Stimulated activated CD4-positive, alpha-beta T cell treated with anti-CD3 and anti-CD28 coated beads, Interleukin-1b, Interleukin-23, amount 100 ng/mL, for 24 hours (primary cell): ENCODE measurements at places on chromosomes 4 and X.

GRCh38 chrX:43804021-43804420, 78.2 kb downstream of the MAOB start:
- no peak for DNase-seq

DNA sequence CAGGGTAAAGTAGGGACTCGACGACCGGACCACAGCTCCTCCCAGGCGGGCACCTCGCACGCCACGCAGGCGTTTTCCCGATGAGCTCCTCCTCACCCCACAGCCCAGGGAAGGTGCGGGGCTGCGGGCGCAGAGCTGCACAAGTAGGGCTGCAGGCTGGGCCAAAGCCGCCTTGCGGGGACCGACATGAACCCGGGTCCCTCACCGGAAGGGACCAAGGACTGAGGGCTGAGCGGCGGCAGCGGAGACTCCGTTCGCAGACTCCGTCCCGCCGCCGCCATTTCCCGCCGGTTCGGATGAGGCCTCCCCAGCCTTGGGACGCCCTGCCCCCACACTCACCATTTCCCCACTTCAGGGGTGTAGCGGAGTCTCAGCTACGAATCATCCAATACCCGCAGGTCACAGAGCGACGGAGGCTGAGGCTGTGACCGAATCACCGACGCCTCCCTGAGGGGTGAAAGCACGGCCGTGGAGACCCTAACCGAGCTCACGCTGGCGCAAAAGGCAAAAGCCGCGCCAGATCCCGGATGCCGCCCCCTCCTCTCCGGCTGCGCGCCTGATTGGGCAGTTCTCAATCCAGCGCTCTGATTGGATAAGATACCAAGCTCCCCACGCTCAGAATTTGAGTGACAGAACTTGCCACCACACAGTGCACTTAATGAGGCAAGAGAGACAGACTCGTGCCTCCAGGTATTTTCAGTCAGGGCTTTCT, at the start of gene ZNF732:
ZNF732 (minus strand) TSS at position 506 of the 712 bp plus-strand sequence; CDS start at position 342, 164 bp downstream.
- DNase-seq, result no peak

- no peak for DNase-seq
These were observed 22.1 kb upstream of the SCOC start for GRCh38 chr4:140351093-140352075.

GRCh38 chr4:131296192-131296591, 1852.9 kb upstream of the PCDH10 start:
- no peak for DNase-seq

- no peak for DNase-seq
These were observed 2.2 kb downstream of the WFS1 start for GRCh38 chr4:6271701-6272465.

DNA sequence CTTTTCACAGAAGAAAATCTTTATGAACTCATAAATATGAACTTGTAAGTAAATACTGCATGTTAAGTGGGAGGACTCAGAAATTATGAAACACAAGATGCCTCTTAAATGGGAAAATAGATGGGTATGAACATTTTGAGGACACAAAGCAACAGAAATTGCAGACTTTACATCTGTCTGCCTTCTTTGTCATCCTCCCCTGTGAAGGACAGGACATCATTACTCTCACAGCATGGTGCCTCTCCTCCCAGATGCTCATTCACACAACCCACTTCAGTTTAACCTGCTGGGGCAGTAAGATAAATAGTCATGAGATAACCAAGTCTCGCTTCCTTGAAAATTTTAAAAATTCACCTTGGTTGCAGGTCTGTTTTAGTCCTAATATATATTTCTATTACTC, 144.5 kb downstream of the APBB2 start:
- DNase-seq, result no peak

GRCh38 chr4:153939570-153939969, 150.7 kb upstream of the SFRP2 start:
- DNase-seq, result no peak

- no peak for DNase-seq
These were observed 433.2 kb downstream of the STIM2 start for GRCh38 chr4:27293831-27294230.

GRCh38 chr4:5772528-5773270, 61.7 kb downstream of the EVC start:
- no peak for DNase-seq

- DNase-seq, result no peak
These were observed 142.8 kb upstream of the RAI2 start for GRCh38 chrX:18003876-18004275.

DNA sequence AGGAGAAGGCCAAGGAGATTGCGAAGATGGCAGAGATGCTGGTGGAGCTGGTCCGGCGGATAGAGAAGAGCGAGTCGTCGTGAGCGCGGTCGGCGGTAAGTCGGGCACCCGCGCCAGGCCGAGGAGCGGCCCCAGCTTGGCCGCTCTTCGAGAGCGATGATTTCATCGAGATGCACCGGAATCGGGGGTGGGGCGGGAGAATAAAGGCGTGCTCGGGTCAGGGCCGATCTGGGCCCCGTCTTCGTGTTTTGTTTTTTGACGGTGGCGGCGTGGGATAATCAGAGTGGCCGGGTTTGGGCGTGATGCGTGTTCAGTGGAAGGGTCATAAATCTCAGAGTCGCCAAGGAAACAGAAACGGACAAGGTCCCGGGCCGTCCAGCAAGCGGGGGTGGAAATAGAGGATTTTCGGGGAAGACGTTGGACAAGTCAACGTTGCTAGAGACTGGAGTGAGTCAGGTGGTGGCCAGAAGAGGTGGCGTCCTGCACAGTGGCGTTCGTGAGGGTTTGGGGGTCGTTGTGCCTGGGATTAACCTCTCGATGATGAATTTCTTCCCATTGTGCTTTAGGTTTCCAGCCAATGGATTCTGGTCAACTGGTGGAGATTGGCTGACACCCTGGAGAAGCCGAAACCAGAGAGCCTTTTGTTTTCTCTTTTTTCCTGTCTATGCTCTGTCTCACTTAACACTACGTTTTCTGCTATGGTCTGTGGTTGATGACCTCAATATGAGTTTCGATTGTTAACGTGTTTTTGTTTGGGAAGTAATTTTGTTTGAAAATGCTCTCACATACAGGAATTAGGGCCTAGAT, 882 bp downstream of the MRFAP1 start:
- no peak for DNase-seq

DNA sequence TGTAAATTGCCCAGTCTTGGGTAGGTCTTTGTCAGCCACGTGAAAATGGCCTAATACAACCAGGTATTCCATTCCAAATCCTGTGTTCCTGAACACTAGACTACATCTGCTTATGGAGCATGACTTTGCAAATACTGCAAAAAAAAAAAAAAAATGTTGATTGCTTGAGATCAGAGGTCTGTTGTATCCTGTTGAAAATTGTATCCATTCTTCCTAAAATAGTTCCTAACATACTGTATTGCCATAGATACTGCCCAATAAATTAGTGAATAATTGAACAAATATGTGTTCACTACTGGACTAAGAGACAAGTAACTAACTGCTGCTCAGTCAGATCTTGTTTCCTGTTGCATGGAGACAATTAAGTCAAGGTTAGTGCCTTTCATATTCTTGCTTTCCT, 164.3 kb upstream of the PABPC4L start:
- DNase-seq, result no peak

DNA sequence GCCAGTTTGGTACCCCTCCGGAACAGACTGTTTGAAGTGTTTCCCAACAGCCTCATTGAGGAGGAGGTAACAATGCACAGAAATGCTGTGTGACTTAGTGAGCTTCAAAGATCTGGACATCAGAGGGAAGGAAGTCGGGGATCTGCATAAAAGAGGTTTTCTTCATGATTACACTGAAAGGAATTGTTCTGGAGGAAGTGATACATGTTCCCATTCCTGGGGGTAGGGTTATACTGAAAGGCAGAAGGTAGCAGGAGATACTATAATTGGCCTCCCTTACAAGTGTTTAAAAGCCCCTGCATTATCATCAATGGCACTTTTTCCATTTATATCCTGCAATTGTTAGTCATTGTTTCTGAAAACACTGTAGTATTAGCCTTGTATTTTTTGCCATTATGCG, 94.0 kb upstream of the DKK2 start:
- DNase-seq, result no peak

DNA sequence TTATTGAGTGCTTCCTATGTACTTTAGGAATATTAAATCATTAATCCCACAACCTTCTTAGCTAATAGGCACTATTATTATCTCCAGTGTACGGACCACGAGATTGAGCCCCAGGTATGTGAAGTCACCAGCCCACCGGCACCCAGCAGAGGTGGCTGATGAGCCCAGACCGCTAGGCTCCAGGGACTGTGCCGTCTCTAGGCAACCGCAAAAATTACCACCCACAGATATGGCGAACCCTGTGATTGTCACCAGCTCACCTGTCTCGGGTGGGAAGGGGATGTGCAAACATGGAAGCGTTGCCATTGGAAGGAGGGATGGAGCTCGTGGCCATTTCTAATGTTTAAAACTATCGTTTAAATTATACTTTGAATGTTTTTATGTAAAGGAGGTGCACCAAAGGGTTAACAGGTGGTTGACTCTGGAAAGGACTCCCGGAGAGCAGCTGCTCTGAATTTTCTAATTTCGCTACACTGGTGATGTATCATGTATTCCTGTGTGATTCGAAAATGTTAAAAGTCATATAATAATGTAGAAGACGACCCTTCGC, 21.0 kb upstream of the JAKMIP1 start:
- DNase-seq, result no peak

GRCh38 chr4:19002170-19002569, 980.6 kb upstream of the LCORL start:
- no peak for DNase-seq

DNA sequence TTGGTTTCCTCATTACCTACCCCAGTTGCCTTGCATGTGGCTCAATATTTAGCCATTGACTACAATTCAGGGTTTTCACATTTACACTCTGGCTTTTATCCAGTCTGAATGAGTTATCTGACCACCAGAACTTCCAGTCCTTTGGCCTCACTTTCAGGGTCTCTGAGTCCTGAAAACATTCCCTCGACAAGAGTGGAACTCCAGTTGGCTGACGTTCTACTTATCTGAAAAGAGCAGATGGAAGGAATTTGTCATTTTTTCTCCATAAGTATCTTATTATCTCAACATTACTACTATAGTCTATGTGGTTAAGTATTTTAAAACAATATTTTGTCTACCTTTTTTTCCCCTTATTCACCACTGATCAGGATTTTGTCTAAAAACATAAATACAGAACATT, 5.2 kb upstream of the CASP6 start:
- no peak for DNase-seq

DNA sequence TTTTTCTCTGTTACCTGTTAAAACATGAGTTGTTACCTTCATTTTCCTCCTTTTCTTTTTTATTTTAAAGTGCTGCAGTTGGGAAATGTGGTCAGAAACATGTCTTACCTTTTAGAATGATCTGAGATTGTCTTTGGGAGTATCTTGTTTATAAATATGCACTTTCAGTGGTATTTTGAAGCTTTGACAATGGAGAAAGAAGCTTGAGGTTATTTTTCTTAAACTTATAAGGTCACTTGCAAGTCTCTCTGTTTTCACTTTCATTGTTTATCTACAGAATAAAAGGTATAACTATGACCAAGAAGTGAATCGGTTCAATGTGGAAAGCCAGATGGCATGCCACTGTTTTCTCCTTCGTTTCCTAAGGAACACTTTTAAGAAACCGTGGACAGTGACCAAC, 167.5 kb upstream of the SLC7A11 start:
- DNase-seq, result no peak

DNA sequence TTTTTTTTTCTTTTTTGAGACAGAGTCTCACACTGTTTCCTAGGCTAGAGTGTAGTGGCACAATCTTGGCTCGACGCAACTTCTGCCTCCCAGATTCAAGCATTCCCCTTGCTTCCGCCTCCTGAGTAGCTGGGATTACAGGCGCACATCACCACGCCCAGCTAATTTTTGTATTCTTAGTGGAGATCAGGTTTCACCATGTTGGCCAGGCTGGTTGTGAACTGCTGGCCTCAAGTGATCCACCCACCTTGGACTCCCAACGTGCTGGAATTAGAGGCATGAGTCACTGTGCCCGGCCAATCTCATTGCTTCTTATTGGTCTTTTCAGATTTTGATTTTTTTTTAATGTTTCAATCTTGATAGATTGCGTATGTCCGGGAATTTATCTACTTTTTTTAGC, 124.4 kb downstream of the NBDY start:
- DNase-seq, result no peak
